ENCODE measurements at places on chromosomes 5 and 9.

DNA sequence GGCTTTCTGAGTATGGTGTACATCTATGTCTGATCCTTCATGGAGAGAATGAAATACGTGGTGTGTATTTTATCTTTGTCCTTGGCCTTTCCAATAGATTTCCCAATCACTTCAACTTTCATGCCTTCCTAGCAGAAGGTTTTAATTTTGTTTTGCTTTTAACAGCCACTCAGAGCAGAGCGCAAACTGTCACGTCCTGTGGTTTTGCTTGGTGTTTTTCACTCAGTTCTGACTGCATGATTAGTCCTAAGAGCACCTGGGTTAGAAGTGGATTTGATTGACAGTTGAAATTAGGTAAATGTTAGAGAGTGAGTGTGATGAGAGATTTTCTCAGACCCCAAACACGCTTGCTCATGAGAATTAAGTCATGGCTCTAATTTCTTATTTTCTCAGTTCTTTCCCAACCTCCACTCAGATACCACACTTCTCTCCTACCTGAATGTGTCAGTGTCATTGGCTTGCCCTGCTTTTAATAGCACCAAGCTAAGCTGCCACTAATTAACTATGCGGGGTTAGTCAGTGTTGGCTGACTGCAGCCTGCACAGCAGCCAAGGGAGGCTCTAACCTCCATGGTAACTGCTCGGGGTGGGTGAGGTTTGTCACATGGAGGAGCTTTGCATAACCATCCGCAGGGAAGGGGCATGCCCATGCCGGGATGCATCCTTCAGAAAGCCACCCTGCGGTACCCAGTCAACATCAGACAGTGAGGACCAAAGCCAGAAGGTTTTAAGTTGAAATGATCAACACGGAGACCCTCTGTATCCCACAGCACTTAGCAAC is 173.4 kb downstream of the NR3C1 start:
- no peak for DNase-seq

- DNase-seq, result no peak
Measured at GRCh38 chr9:113380869-113381378, 4.1 kb upstream of the HDHD3 start.

- DNase-seq, result no peak
Measured at GRCh38 chr5:140802781-140803271, 2.0 kb downstream of the PCDHA3 start.

GRCh38 chr9:126235336-126236243 is 91.0 kb upstream of the MVB12B start:
- no peak for DNase-seq

- DNase-seq, result no peak
Measured at GRCh38 chr5:110476164-110476563, 250.3 kb downstream of the TMEM232 start.

- DNase-seq, result no peak
Measured at GRCh38 chr5:126512451-126512850, 82.6 kb downstream of the ALDH7A1 start.

DNA sequence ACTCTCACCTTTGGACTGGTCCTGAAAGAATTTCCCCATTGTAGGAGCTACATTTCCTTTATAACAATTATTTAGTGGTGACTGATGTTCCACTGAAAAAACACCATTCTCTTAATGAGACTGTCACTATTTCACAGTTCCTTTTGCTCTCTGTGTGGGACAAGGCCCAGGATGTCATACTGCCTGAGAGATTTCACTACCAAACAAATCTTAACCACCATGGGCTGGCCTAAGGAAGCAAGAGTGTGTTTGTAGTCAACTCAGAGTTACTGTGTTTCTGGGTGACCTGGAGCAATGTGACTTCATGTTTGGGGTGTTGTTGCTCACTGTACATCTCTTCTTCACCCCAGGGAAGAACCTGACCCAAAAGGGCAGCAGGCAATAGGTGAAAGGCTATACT is 50.1 kb upstream of the ZNF608 start:
- no peak for DNase-seq

- no peak for DNase-seq
Measured at GRCh38 chr9:134375011-134375390, 48.7 kb downstream of the RXRA start.

GRCh38 chr9:127860779-127861178 is 6.3 kb upstream of the ENG start:
- no peak for DNase-seq

- DNase-seq, result no peak
Measured at GRCh38 chr5:168413062-168413461, 73.2 kb upstream of the RARS1 start.

DNA sequence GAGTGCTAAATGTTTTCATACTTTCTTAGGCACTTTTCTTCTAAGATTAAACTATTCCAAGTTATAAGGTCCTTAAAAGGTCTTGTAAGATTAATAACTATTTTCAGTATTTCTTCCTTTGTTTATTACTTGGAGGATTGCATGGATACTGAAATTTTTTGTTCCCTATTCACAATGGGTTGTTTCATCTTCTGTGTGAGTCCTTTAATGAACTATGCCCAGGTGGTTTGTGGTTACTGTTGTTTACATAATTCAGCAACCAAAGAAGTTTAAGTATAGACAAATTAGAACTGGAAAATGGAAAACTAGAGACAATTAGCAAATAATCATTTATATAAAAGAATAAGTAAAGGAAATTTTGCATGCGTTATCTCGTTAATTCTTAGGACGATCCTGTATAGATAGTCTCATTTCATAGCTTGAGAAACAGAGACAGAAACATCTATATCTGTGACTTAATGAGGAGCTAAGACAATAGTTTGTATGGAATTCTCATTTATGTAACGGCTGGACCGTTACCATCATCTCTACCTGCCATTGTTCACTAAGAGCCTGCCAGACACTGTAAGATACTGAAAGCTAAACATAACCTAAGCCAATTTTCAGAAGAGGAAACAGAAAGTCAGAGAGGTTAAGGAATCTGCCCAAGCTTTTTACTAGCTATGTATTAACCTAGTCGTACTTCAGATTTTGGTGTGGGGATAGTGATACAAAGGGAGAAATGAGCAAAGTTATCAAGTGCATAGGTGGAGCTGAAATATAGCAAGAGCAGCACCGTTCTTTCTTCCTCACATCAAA is 148.2 kb downstream of the PAM start:
- DNase-seq, result no peak

DNA sequence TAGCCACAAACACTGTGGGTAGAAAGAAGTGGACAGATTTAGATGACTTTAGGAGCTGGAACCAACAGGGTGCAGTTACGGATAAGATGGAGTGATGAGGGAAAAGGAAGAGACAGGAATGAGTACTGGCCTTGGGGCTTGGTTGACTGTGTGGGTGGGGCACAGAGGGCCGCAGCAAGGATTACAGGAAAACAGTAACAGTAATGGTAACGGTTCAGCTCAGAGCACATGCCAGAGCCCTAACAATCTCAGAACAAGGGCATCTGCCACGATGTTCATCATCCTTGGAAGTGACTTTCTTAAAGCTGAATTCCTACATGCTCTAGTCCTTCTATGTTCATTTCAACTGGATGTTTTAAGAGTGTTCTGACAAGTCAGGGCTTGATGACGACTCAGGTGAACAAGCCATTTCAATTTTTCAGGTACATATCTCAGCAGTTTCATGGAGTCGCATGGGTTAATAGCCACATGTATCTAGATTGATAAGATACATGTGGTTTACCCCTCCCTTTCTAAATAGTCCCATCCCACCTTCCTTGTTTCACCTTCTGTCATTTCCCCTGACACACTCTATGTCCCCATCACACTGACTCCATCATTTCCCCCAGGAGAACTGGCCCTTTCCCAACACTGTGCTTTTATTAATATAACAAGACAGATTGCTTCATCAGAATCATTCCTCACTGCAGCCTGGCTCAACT is 65.0 kb downstream of the CEMIP2 start:
- DNase-seq, result no peak

Data from activated T-cell treated with anti-CD3 and anti-CD28 coated beads for 4 hours (primary cell).